EH (cell line): ENCODE measurements at places on chromosomes 5 and 9.

- DNase-seq, result peak; percentile 79
Observed at GRCh38 chr5:65722575-65723403, 784 bp downstream of the NLN start.

DNA sequence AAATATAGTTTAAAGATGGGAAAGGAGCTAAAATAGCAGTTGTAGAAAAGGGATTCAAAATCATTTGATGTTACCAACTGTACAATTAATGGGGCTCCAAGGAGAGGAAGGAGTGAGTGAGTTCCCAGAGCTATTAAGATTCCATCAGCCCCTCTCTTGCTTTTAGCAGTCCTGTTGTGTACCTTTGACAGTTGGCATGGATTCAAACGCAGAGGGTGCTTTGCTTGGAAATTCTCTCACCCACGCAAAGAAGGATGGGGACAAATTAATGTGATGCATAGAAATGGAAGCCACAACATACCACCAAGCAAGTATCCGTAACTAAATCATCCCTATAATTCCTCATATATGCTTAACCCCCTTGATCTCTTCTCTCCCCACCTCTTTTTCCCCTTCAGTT, 461.3 kb downstream of the EBF1 start:
- no peak for DNase-seq

- peak; percentile 92 for DNase-seq
Observed at GRCh38 chr9:101514071-101514470, 19.6 kb upstream of the RNF20 start.

DNA sequence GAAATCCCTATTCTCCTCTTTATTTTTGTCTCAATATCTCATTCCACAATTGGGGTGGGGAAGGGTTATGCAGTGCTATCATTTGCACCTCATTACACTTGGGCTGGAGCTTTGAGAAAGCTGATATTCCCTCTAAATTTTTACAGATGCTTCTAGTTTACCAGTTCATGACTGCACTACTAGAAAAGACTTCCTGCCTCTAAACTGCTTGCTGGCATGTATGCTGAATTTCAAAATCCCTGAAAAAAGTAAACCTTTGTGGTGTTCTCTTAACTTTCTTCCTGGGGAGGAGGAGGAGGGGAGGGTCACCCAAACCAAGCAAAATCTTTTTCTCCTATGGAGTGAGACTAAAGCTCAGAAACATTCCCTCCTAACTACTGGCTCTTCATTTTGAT, 45.1 kb downstream of the BNC2 start:
- peak; percentile 60 for DNase-seq

GRCh38 chr9:91917436-91917835, 32.6 kb downstream of the ROR2 start:
- no peak for DNase-seq

DNA sequence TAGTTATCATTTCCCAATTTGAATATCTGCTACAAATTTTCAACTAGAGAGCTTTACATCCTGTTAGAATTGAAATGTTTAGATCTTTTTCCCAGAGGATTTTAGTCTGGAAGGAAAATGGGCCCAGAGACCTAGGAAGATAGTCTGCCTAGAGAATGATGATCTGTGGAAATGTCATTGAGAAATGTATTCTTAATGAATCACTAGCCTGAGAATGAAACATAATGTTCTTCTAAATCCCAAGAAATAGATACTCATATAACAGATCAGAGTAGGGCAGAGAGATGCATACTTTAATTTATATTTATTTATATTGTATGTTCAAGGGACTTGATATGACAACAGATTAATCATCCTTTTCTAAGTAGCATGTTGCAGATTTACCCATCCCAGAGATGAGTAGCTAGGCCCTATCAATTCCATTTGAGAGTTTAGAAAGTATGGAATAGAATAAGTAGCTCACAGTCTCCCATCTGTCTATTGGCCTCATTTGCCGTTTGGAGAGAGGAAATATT, 25.1 kb upstream of the SLC44A1 start:
- DNase-seq, result peak; percentile 33

GRCh38 chr5:108421713-108422112, 39.8 kb upstream of the FBXL17 start:
- DNase-seq, result peak; percentile 38
